ENCODE measurements at places on chromosomes 12 and 14.

DNA sequence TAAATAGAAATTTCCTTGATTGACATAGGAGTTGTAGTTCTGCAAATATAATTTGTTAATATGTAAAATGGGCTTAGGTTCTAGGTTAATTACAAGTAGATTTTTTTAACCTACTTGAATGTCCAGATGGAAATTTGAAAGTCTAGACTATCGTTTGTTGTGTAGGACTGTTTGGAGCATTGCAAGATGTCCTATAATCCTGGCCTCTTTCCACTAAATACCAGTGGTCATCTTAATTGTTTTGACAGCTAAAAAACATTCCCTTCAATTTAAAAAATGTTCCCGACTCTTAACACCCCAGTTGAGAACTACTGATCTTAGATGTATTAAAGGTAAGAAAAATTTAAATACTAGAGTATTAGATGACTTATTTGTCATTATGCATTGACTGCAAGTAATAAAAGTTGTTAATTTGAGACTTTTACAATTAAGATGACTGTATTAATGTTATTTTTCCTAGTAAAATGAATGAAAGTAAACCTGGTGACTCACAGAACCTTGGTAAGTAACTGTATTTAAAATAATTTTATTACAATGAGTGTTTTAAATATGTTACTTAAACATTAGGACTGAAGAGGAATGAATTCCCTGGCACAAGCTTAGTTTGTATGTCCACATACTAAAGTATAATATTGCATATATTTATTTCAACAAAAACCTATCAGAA is 21.8 kb downstream of the G2E3 start:
- DNase-seq, result no peak

- DNase-seq, result no peak
These were observed 43.5 kb downstream of the DRAM1 start for GRCh38 chr12:101920906-101921305.

DNA sequence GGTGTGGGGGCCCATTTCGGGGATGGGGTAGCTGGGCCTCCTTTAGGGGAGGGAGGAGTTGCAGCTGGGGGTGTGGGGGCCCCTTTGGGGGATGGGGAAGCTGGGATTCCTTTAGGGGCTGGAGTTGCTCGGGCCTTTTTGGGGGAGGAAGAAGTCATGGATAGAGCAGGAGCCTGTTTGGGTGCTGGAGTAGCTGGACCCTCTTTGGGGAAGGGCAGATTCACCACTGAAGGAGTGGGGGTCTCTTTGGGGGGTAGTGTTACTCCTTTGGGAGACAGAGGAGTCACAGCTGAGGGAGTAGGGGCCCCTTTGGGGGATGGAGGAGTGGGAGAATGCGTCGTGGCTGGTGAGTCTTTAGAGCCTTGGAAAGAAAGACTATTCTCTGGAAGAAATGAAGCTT is 6.5 kb downstream of the NACA start:
- DNase-seq, result no peak

DNA sequence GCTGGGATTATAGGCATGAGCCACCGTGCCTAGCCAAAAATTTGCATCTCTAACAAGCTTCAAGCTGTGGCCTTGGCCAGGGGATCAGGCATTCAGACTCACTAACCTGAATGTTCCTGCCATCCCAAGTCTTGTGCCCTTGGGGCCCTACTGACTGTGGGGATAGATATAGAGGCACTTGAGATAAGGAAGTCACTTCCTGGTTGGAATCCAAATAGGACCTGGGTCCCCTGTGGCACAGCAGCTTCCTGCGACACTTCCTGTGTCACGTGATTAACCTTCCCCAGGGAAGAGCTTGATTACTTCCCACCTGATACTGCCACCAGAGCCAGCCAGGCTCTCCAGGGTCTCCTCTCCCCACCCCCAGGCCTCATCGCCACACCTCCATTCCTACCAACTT is 128.2 kb downstream of the BCL11B start:
- DNase-seq, result no peak

GRCh38 chr12:124279846-124280360 is 15.0 kb upstream of the RFLNA start:
- no peak for DNase-seq

DNA sequence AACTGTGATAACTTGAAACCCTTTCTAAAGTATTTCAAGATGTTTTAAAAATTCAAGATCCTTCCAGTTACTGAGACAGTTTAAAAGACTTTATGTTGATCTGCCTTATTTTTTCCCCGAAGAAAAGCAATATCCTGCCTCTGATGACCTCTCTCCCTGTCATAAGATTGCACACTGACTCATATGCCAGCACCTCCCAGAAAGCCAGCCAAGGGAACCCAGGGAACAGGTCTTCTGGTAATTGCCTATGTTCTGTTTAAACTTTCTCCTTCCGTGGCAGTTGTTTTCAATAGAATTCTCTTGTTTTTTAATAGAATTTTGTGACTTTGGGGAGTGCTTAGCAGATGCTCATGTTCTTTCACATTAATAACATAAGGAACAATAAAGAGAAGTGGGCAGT is 300.2 kb upstream of the PRKD1 start:
- no peak for DNase-seq

DNA sequence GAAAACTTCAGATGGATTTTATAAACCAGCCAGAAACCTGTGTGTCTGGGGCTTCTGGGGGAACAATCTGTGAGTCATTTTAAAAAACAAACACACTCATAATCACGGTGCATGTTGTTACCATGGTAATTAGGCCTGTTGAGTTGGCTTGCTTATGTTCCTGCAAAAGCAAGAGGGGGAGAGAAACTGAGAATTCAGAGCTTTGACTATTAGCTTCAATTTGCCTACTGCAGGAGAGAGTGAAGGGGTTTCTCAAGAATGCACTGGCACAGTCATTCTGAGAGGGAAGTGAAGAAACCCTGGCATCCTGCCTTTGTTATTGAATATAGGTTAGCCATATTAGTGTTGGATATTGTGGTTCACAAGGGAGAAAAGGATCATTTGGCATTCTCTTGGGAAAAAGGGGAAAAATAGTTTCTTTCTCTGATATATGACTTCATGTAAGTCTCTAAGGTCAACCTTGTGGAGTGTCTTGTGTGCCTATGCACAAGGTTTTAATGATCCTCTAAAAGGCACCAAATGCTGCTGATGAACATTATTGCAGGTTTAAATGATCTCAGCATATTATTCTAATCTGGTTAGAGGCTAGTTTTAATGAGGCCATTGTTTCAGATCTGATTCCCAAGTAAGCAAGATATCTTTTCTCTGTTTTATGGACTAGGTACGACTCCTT is 12.9 kb downstream of the GNG2 start:
- no peak for DNase-seq

GRCh38 chr12:65896743-65897142 is 72.5 kb downstream of the HMGA2 start:
- no peak for DNase-seq

GRCh38 chr12:51108136-51108535 is 24.7 kb upstream of the CSRNP2 start:
- no peak for DNase-seq

DNA sequence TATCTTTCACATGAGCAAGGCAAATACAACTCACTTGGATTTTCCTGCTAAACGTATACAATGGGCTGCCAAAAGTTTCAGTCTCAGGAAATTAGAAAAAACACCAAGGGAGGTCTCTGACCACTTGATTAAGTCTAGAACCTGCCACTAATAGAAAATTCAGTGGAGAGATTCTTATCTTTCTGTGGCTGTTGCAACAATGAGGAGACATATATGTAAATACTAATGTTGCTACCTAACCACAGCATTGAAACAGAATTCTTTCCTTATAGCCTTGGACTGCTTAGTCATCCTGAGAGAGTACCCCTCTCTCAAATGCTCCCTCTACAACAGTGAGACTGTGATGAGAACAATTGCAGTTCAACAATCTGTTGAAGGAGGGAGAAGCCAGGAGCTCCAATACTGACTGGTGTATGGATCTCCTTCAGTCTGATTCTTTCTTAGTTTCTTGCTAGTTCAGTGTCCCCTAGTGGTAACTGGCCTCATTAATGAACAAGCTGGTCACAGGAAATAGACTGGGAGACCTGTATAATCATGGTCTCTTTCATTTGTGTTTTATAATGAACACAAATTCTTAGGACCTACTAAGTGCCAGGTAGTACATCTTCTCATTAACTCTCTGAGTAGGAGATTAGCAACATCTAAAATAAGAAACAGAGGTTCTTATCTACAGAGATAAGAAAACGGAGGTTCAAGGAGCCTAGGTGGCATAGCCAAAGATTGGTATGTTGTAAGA is 164.5 kb downstream of the SLC38A4 start:
- DNase-seq, result peak; percentile 82

DNA sequence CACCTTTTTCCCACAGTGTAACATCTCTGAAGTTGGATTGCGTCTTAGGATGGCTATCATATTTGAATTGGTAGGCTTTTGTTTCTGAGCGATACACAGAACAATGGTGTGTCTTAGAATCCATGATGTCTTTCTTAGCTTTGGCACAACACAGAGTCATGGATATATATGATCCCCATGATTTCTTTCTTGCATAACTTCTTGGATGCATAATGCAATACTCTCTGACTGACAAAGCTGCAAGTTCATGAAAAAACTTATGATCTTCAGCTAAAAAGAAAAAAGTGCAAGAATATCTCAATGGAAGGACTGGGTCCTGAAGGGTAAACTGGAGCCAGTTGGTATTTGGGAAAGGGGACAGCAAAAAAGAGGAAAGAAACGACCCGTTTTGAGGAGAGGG is 48.1 kb downstream of the VWF start:
- DNase-seq, result no peak

DNA sequence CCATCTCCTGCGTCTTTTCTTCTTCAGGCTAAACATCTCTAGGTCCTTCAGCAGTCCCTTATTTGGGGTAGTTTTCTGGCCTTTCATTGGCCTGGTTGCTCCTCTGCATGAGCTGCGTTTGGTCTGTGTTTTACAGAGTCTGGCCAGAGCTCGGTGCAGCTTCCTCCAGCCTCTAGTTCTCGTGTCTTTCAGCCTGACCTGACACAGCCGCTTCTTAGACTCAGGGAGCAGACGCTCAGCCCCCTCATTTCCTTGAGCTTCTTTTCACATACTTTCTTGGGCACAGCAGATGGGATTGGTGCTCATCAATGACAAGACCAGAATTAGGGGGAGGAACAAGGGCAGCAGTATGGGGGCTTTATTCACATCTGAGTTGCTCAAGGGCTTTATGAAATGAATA is 13.6 kb upstream of the GSG1 start:
- no peak for DNase-seq

- peak; percentile 89 for DNase-seq
These were observed 26.8 kb downstream of the APOBEC1 start for GRCh38 chr12:7638760-7639555.

GRCh38 chr12:132559652-132560363 is 50.6 kb downstream of the LRCOL1 start:
- peak; percentile 34 for DNase-seq

DNA sequence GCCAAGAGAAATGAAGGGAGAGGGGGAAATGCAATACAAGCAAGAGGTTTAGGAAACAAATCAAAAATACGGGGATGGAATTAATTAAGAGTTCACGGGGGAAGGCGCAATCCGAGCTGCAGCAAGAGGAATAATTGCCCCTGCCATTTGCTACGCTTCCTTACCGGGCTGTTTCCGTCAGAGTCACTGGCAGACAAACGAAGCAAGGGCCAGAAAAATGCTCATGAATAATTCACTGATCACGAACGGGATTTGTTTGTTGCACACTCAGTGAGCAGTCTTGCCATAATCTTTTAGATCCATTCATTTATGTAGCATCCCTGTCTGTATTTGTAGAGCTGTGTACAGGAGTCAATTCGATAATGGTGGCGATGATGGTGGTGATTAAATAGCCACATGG is 39.0 kb downstream of the PLXNC1 start:
- no peak for DNase-seq

- peak; percentile 15 for DNase-seq
These were observed 424.2 kb downstream of the ETNK1 start for GRCh38 chr12:23049180-23049579.

DNA sequence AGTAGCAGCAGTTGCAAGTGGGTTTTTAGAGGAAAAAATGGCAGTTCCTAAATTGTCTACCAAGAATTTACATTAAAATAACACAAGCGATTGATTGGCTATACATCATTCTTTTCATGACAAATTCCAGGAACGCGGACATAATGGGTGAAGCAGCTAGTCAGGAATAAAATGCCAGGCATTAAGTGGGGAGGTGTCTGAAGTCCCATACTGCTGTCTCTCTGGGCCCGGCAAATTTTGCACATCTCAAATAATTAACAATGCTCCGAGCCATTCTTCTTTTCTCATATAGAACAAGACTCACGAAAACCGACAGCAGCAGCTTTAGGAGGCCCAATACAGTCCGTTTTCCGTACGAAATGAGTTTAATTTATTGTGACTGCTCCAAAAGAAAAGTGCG is 696 bp downstream of the RPL36AL start:
- DNase-seq, result no peak

DNA sequence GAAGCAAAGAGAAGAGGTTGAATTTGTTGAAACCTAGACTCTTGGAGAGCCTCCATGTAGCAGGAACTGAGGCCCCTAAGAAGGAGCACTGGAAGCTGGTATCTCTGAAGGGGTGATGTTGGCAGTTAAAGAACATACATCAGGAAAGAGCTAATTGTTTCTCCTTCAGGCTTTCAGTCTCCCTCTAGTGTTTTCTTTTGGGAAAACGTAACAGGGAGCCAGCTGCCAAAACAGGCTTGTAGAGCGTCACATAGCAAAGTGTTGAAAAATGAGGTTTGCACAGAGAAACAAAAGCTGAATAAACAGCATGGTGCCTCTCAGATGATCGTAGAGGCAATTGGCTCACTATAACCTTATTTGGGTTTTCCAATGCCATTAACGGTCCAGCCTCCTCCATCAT is 46.9 kb upstream of the CAND1 start:
- DNase-seq, result no peak

GRCh38 chr12:34396006-34396860 is 373.9 kb downstream of the ALG10 start:
- DNase-seq, result no peak

- no peak for DNase-seq
These were observed 32.9 kb downstream of the NIN start for GRCh38 chr14:50798048-50798421.

GRCh38 chr12:69553628-69554248 is 31.5 kb upstream of the CCT2 start:
- no peak for DNase-seq

DNA sequence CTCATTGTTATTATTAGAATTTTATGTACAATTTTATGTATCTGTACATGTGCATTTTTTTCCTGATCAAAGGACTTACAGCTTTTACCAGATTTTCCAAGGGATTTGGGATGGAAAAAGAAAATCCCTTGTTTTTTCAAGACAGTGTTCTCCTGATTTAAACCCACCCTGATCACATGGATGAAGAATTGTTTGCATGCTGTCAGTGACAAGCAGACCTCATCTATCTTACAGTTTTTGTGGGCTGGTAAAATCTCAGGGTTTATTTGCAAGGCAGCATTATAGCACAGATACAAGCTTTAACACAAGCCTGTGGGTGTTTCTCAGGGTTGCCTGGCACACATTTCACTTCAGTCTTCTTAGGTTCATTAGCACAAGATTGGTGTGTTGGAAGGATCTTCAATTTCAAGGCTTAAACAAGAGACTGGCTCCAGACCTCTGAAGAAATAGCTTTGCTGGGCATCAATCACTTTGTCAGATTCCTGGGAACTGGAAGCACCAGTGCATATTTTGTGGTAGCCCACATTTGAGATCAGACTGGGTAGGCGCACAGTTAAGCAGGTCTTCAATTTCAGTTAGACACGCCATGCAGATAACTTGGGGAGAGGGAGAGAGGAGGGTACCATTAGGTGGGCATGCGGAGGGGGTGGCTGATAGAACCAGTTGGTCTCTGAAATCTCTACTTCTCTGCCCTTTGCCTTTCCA is 118.0 kb downstream of the TBX5 start:
- DNase-seq, result no peak

- no peak for DNase-seq
These were observed 34.2 kb upstream of the PPP1R13B start for GRCh38 chr14:103881268-103882201.

Measured in MM.1S (cell line).